AG10803 (cell line): ENCODE measurements at places on chromosomes 1 and 21.

DNA sequence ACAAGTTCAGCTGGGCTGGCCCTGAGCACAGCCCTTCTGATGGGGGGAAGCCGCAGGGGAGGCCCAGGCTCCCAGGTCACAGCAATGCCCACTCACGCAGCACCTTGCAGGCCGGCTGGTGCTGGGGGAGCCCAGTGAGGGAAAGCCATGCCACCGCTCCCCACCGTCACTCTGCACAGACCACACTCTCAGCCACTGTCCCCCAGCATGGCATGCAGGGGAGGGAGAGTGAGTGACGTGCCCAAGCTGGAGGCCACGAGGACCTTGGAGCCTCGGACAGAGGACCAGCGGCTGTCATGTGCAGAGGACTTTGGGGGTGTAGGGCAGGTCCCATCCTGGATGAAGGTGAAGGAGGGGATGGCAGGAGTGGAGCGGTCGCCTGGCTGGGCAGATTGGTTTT, 25.1 kb downstream of the SLC45A1 start:
- DNase-seq = no peak

DNA sequence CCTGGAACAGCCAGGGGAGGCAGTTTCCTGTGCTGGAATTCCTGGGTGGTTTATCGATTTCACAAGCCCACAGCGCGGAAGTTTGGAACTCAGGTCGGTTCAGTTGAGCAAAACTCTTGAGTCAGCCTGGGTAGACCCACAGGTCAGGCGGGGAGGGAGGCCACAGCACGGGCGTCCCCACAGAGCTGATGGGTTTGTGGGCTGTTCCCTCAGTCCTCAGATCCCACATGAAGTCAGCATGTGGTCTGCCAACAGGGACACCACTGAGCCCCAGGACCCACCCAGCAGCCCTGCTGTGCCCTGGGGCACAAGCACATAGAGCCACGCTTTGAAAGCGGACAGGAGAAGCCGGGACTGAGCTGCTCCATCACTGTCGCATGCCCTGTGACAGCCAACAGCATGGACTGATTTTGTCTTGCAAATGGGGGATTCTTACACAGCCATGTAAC, 17.4 kb downstream of the BMP8A start:
- DNase-seq = peak; percentile 40

DNA sequence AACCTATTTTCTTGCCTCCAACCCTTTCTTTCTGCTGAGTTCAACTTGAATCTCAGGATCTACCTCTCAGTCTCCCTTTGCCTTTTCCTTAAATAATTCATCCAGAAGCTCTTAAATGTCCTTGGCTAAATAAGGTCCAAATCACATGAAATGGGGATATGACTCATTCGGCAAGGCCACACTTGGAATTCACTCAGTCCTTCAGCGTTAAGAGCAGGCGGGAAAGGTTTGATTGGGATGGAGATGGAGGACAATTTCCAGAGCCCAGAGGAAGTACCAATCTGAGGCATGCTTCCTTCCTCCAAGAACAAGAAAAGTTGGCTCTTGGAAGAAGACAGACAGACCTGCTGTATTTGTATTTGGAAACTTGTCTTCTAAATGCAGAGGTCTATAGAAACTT, 128.5 kb downstream of the PROX1 start:
- no peak for DNase-seq

DNA sequence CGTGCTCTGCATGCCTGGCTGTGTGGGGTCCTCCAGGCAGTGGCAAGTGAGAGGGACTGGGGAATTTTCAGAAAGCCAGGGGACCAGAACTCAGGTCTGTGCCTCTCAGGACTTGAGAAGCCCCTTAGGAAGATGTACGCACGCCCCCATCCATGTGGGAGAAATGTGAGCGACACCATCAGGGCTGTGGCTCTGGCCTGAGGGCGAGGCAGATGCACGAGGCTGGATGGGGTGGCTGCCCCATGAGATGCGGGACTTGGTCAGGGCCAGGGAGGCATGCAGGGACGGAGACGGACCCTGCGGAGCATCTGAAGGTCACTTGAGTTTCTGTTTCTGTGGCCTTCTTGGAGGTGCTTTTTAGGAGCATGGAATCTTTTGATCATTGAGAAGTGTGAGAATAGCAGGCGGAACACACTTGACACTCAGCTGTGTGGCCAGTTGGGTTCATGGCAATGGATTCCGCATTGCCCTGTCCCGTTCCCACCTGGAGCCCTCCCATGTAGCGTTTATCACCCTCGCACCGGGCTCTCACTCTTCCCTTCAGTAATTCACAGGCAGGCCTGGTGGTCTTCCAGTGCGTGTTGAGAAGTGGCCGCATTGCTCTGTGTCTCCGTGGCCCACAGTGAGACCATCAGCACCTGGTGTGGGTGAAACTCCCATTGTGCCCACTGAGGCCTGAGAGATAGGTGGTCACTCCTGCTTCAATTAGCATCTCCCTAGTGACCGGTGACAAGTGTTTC, 30.7 kb upstream of the ACTRT2 start:
- no peak for DNase-seq

GRCh38 chr1:199010492-199010891, 371.7 kb downstream of the PTPRC start:
- no peak for DNase-seq

DNA sequence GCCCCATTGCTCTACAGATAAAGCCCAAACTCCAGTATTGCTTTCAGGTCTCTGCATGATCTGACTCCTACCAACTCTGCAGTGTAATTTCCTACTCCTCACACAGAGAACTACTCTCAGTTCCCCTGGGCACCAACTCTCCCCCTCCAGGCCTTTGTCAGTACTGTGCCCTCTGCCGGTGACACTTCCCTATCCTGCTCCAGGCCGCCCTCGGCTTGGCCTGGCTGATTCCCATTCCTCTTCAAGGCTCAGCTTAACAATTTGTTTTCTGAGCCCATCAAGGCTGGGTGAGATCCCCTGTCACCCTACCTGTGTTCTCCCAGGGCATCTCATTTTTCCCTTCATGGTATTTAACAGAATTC, 2.6 kb downstream of the SLAMF8 start:
- no peak for DNase-seq

DNA sequence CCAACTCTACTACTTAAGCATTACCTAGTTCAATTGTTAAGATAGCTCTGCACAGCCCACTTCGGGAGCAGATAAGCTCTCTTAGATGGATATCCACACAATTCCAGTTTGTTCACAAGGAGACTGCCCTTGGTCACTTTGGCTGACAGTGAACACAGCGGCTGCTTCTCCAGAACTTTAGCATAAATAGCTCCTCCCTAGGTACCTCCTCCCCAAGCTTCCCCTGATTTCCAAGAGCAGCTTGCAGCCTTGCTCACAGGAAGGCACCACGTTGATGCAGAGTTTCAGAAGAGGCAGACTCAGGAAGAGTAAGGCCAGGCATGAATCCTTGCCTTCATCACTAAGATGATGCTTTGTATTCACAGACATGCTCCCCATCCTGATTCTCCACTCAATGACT, 24.7 kb downstream of the TFF3 start:
- DNase-seq = no peak
